ENCODE measurements at places on chromosomes 12 and 14. TPM values are rescaled to one million over a fixed set of nuclear protein-coding genes. Genes with fewer than 3 reads are reported as not detected.

DNA sequence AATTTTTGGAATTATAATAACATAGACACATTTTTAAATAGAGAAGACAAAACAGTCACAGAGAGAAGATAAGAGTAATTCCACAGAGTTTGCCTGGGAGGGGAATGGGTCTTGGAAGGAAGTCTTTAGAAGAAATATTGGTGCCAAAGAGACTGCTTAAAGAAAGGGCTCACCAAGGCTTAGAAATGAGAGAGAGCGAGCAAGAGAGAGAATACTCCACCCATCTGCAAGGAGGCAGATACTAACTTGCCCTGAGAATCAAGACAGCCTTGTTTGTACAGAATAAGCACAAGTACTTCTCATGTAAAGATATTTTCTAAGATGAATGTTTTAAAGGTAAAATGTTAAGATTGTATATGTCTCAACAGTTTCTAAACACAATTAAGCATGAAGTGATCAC, 165.5 kb downstream of the SLC38A4 start:
- DNase-seq = no peak

GRCh38 chr12:120741476-120742421, 16.1 kb downstream of the ACADS start:
- DNase-seq = no peak

- no peak for DNase-seq
Observed at GRCh38 chr14:50340963-50341362, 28.8 kb downstream of the DMAC2L start.

- no peak for DNase-seq
Observed at GRCh38 chr12:119229837-119230236, 51.1 kb downstream of the HSPB8 start.

DNA sequence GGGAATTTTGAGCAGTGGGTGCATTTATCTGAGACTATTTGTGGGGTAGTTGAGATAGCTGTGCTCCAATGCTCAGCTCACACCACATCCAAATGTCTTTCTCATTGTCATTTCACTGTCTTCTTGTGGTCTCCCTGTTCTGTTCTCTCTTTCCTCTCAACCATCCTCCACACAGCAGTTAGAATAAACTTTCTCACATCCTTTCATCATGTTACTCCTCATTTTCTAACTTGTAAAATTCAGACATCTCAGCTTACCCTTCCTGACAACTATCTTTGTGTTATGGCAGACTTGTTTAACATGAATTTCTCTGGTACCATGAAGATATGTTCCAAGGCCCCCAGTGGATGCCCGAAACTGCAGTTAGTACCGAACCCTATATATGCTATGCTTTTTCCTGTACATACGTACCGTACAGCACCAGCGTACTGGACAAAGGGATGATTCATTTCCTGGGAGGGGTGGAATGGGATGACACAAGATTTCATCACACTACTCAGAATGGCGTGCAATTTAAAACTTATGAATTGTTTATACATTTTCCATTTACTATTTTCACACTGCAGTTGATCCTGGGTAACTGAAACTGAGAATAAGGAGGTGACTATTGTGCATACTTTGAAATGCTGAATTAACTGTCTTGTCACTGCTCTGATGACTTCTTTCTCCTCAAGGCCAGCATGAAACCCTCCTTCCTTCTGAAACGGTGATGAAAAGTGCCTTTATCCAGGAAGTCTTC, 177.1 kb upstream of the SLC38A2 start:
- no peak for DNase-seq

GRCh38 chr12:13085968-13086686, 17.3 kb downstream of the GSG1 start:
- DNase-seq = no peak

GRCh38 chr14:36442824-36443241, 77.2 kb downstream of the NKX2-1 start:
- DNase-seq = no peak

- DNase-seq = no peak
Observed at GRCh38 chr12:14193639-14194038, 171.8 kb upstream of the ATF7IP start.

- no peak for DNase-seq
Observed at GRCh38 chr12:20740972-20741371, 45.8 kb downstream of the SLCO1C1 start.

Gene GPR65
- total RNA-seq = not detected

Gene CLEC1B
- not detected for total RNA-seq

Gene ARHGEF25
- 10.5 TPM for total RNA-seq

Gene CLMN
- 34.9 TPM for total RNA-seq
